Fibroblast of the aortic adventitia (primary cell): ENCODE measurements at places on chromosomes 2 and 18. TPM values are rescaled to one million over a fixed set of nuclear protein-coding genes. Genes with fewer than 3 reads are reported as not detected.

The RIT2 gene
- not detected in 2 replicates for total RNA-seq

The NCKAP1 gene
- total RNA-seq, result 76.4 and 167 TPM in 2 replicates

The TMEM169 gene
- 0.36 TPM in 1 of 2 replicates, not detected in the other for total RNA-seq

The NAT8 gene
- not detected in 2 replicates for total RNA-seq
